ENCODE measurements at places on chromosomes 3 and 15. TPM values are rescaled to one million over a fixed set of nuclear protein-coding genes. Genes with fewer than 3 reads are reported as not detected.

The LIPH gene
- total RNA-seq = not detected

GRCh38 chr3:147729641-147730040 lies 320.5 kb downstream of the ZIC1 start:
- no peak overlapping the region for H3K27ac ChIP-seq
- H3K4me3 ChIP-seq = no peak overlapping the region
- H3K36me3 ChIP-seq = no peaks in the 10 kb centered on the region
- no peaks in the 10 kb centered on the region for H3K27me3 ChIP-seq

DNA sequence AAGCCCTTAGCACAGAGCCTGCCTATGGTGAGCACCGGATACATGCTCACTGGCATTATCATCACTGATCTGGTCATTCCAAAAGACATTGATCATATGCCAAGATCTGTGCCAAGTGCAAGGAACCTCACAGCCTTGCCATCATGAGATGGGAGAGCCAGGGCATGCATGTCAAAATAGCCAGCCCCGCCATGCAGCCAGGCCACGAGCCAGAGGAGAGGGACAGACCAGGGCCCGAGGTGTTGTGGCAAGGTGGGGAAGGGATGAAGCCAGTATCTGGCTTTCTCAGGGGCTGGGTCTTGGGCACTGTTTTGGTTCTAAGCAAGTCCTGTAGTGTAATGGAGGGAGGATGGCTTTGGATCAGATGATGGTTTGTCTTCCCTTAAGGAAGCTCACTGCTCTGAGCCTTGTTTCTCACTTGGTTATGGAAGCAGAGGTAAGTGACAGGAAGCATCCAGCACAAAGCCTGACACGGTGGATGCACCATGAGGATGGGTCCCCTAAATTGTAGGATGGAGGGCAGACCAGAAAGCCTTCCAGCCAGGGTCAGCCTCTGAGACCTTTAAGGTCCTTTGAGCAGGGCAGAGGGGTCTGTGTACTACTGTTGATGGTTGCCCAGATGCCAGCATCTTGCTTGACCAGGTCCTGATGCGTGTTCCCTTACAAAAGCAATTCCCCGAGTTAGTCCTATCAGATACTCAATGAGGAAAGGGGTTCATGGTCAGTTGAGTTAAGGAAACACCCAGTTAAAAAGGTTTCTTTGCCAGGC lies 247.7 kb upstream of the TLE3 start:
- H3K4me1 ChIP-seq = no peaks in the 10 kb centered on the region
- H3K4me3 ChIP-seq = no peak overlapping the region
- no peak for DNase-seq
- peaks cover 10% of the 10 kb centered on the region for H3K27me3 ChIP-seq

DNA sequence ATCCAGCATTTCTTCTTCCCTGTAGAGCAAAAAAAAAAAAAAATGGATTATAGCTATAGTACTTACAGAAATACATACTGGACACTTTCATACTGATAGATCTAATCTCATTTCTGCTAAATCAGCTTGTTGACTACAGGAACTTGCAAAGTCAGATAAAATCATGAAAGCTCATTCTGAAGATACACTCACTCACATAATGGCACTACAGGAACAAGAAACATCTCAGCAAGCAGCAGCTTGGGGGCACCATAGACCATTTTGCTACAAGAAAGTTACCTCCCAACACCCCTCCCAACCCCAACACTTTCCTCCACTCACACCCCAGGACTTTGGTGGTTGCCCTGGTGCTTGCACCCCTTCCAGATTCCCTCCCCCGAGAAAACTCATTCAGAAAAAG lies 4.6 kb downstream of the MYH15 start:
- H3K36me3 ChIP-seq = no peaks in the 10 kb centered on the region
- no peak overlapping the region for H3K27ac ChIP-seq
- no peaks in the 10 kb centered on the region for H3K4me1 ChIP-seq
- DNase-seq = no peak

DNA sequence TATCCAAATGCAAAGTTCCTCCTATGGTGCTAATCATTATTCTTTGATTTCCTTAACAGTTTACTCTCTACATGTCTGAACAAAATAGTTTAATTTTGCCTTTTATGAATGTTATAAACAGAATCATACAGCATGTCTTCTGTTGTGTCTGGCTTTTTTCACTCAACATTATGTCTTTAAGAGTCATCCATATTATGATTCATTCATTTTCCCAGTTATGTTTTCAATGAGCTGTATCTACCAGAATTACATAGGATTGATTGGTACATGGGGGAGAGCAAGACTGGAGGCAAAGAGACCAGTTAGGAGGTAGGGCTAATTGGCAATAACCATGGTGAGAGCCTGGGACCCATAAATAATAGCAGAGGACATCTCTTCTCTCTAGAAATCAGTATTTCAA lies 16.6 kb upstream of the RAP2B start:
- no peak for DNase-seq
- H3K4me3 ChIP-seq = no peak overlapping the region
- peaks cover 14% of the 10 kb centered on the region for H3K4me1 ChIP-seq
- H3K27ac ChIP-seq = no peak overlapping the region

- H3K36me3 ChIP-seq = no peaks in the 10 kb centered on the region
- no peak overlapping the region for H3K4me3 ChIP-seq
- no peak for DNase-seq
These were observed 515.9 kb downstream of the GBE1 start for GRCh38 chr3:81245501-81245900.

DNA sequence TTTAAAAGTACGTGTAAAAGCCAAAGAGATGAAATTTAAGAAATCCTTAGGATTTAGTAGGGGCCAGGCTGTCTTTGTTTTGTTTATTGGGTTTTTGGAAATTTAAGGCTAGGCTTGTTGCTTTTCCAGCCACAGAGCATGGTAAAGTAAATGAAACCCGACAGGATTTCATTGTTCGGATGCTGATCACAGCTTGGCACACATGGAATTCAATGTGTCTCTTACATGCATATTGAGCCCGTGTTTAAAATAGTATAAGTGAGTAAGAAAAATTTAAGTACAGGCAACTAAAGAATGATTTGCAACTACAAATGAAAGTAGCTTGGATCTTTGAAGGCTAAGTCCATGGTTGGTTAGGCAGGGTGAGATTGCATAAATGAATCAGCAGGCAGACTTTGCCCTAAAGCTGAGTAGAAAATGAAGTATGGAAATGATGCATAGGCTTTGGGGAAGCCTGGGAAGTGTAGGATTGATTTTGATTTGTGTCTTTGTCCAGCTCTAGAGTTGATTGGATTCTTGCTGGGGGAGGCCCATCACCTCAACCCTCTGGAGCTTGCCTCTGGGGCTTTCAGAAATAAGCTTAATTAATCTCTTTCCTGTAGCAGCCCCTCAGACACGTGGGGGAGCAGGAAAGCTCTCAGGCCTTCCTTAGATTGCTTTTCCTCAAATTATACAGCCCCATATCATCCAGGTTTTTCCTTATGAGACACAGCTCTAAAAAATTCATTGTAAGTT lies 68.2 kb upstream of the ADAMTSL3 start:
- no peak for DNase-seq
- H3K27me3 ChIP-seq = no peaks in the 10 kb centered on the region
- H3K36me3 ChIP-seq = no peaks in the 10 kb centered on the region
- no peak overlapping the region for H3K27ac ChIP-seq
- H3K4me3 ChIP-seq = no peak overlapping the region
- no peaks in the 10 kb centered on the region for H3K4me1 ChIP-seq

GRCh38 chr15:62618846-62619504 lies 423.6 kb upstream of the TPM1 start:
- H3K4me1 ChIP-seq = no peaks in the 10 kb centered on the region
- no peak overlapping the region for H3K4me3 ChIP-seq
- no peak overlapping the region for H3K27ac ChIP-seq

- no peaks in the 10 kb centered on the region for H3K27me3 ChIP-seq
- H3K36me3 ChIP-seq = no peaks in the 10 kb centered on the region
- no peak overlapping the region for H3K4me3 ChIP-seq
These were observed 211.8 kb downstream of the NAALADL2 start for GRCh38 chr3:175070946-175071345.

- peak overlapping the region; percentile 47 for H3K27ac ChIP-seq
- H3K36me3 ChIP-seq = peaks cover 11% of the 10 kb centered on the region
- no peaks in the 10 kb centered on the region for H3K27me3 ChIP-seq
- H3K4me1 ChIP-seq = peaks cover 19% of the 10 kb centered on the region
- no peak overlapping the region for H3K4me3 ChIP-seq
- peak; percentile 13 for DNase-seq
These were observed 72.1 kb downstream of the IL1RAP start for GRCh38 chr3:190585805-190586630.

DNA sequence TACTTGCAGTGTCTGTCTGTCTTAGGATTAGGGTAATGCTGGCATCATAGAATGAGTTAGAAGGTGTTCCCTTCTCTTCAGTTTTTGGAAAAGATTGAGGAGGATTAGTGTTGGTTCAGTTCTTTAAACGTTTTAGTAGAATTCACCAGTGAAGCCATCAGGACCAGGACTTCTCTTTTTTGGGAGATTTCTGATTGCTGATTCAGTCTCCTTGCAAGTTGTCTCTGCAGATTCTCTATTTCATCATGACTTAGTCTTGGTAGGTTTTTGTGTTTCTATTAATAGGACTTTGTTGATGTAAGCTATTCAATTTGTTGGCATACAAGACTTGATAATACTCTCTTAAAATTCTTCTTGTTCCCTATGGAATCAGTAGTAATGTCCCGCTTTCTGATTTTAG lies 48.9 kb downstream of the STT3B start:
- H3K27me3 ChIP-seq = no peaks in the 10 kb centered on the region
- no peak for DNase-seq
- peaks cover 79% of the 10 kb centered on the region for H3K36me3 ChIP-seq
- H3K27ac ChIP-seq = no peak overlapping the region

DNA sequence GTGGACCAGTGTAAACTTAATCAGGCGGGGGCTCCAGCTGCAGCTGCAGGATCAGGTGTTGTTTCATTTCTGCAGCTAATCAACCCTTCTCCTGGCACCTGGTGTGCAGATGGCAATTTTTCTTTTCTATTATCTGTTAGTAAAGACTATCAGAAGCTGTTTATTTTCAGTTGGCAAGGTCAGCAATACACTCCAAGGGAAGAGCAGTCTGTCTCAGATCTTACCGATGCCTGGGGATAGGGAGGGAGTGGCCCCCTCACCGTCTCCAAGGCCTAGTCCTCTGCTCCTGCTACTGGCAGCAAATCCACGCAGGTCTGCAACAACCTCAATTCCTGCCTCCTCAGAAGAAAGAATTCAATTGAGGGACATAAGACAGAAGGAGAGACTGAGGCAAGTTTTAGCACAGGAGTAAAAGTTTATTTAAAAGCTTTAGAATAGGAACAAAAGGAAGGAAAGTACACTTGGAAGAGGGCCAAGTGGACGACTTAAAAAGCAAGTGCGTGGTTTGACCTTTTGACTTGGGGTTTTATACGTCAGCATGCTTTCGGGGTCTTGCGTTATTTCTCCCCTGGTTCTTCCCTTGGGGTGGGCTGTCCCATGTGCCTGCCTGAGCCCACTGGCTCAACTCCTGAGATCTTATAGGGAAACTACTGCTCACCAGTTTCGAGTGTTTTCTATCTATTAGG lies 9.2 kb downstream of the CCRL2 start:
- H3K27me3 ChIP-seq = no peaks in the 10 kb centered on the region
- H3K27ac ChIP-seq = no peak overlapping the region
- no peak overlapping the region for H3K4me3 ChIP-seq
- peaks cover 3% of the 10 kb centered on the region for H3K4me1 ChIP-seq

DNA sequence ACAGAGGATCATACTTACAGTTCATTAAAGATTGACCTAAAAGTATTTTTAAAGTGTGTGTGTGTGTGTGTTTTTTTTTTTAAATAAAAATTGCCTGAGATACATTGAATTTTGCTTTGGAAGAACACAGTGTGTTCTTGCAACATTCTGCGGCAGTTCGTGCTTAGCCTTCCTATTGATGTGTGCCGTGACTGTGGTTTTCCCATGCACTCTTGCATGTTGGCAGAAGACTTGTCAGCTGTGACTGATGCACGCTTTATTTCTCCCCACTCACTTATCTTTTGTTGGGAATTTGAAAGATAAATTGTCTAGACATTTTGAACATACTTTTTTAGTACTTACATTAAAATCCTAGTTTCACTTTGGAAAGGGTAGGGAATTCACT lies 136.3 kb upstream of the LRRFIP2 start:
- H3K27ac ChIP-seq = no peak overlapping the region
- no peaks in the 10 kb centered on the region for H3K27me3 ChIP-seq
- H3K4me1 ChIP-seq = peaks cover 16% of the 10 kb centered on the region
- no peak for DNase-seq
- peaks cover 15% of the 10 kb centered on the region for H3K36me3 ChIP-seq

DNA sequence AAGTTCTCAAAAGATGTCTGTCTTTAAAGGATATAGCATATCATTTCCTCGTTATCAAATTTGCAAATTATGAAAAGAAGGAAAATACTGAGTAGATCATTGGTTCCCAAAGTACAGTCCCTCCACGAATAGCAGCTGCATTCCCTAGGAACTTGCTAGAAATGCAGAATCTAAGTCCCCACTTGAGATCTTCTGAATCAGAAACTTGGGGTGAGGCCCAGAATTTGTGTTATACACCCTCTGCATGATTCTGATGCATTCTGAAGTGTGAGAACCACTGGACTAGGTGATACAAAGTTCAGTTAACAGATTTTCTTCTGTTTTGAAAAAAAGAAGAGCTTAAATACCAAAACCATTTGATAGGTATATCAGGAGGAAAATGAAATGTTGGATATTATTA lies 77.1 kb downstream of the SLC25A26 start:
- H3K36me3 ChIP-seq = peaks cover 14% of the 10 kb centered on the region
- peaks cover 35% of the 10 kb centered on the region for H3K4me1 ChIP-seq
- peak overlapping the region; percentile 33 for H3K27ac ChIP-seq
- H3K4me3 ChIP-seq = no peak overlapping the region
- no peak for DNase-seq

- no peaks in the 10 kb centered on the region for H3K4me1 ChIP-seq
- no peak overlapping the region for H3K4me3 ChIP-seq
- no peak for DNase-seq
- H3K27ac ChIP-seq = no peak overlapping the region
- no peaks in the 10 kb centered on the region for H3K27me3 ChIP-seq
- peaks cover 28% of the 10 kb centered on the region for H3K36me3 ChIP-seq
These were observed 22.0 kb upstream of the HDC start for GRCh38 chr15:50287324-50288116.

DNA sequence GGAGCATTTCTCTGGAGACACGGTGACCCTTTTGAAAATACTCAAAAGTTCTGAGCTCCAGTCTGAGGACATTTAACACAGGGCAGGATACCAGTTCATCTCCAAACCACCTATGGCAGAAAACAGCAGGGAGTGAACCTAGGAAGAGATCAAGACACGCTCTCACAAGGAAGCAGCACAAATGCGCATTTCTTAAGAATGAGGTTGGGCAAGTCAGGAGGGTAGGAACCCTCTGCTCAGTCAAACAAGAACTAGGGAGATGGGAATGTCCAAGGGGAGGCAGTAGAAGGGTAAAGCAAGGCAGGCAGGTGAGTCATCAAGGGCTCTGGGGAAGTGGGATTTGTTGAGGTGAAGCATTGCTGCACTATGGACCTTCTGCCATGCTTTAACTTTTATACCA lies 60.3 kb upstream of the PSMD6 start:
- no peaks in the 10 kb centered on the region for H3K36me3 ChIP-seq
- H3K4me1 ChIP-seq = no peaks in the 10 kb centered on the region
- no peak overlapping the region for H3K4me3 ChIP-seq
- no peak for DNase-seq

GRCh38 chr3:120763601-120764000 lies 21.1 kb downstream of the GTF2E1 start:
- no peak overlapping the region for H3K4me3 ChIP-seq
- peaks cover 12% of the 10 kb centered on the region for H3K4me1 ChIP-seq
- no peaks in the 10 kb centered on the region for H3K27me3 ChIP-seq
- H3K27ac ChIP-seq = no peak overlapping the region
- H3K36me3 ChIP-seq = peaks cover 23% of the 10 kb centered on the region
- DNase-seq = no peak

Measured in activated CD4-positive, alpha-beta T cell treated with anti-CD3 and anti-CD28 coated beads, Interleukin-2, amount 10 ng/mL, durations not matched to agents 7 days and 5 days (primary cell).